Left colon (tissue), 2 donors: ENCODE measurements at places on chromosomes 1 and 21. TPM values are rescaled to one million over a fixed set of nuclear protein-coding genes. Genes with fewer than 3 reads are reported as not detected.

GRCh38 chr1:115170961-115171392, 81.7 kb upstream of the TSPAN2 start:
- DNase-seq = no peak

DNA sequence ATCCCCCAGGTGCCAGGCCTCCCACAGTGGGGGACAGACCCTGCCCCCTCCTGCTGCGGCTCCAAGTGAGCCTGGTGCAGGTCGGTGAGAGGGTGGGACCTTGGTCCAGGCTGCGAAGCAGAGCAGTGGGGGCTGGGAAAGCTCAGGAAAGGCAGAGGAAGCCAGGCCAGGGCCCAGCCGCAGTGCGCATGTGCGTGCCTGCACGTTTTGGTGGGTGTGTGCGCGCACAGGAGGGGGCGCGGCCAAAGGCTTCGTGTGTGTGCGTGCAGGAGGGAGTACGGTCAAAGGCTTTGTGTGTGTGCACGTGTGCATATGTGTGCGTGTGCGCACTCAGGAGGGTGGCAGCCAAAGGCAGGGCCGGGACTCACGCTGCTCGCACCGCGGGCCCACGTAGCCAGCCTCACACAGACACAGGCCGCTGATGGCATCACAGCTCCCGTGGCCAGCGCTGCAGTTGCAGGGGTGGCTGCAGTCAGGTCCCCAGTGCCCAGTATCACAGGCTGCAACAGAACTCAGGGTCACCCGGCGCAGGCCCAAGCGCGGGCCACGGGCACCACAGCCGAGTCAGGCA, 45.9 kb downstream of the ARHGEF16 start:
- no peak for DNase-seq

Gene SHE
- total RNA-seq = 3.4 TPM

DNA sequence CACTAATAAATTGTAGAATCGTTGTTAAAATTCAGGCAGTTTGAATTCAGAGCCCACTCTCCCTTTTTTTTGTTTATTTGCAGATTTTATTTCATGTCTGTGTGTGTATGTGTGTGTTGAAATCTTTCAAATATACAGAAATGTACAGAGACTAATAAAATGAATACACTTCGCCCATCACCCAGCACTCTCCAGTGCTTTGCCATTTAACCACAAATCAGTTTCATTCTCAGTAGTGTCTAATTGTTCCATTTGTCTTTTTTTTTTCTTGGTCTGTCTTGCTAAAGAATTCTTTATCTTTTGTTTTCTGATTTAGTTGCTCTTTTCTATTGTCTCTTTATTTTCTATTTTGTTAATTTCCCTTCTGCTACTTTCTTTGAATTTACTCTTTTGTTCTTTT, 99.7 kb downstream of the HIVEP3 start:
- DNase-seq = no peak

Gene RNF187
- 84.5 TPM for total RNA-seq
